ENCODE measurements at places on chromosomes 5 and 9. TPM values are rescaled to one million over a fixed set of nuclear protein-coding genes. Genes with fewer than 3 reads are reported as not detected.

Gene TMEM215
- not detected for total RNA-seq

Gene C8G
- not detected for total RNA-seq

Gene SLF1
- 7.5 TPM for total RNA-seq

Gene ANP32B
- 9.4 TPM for total RNA-seq

Gene FST
- total RNA-seq = 141 TPM

Gene SPATA31C1
- total RNA-seq = not detected

Gene MBLAC2
- total RNA-seq = 3.2 TPM

DNA sequence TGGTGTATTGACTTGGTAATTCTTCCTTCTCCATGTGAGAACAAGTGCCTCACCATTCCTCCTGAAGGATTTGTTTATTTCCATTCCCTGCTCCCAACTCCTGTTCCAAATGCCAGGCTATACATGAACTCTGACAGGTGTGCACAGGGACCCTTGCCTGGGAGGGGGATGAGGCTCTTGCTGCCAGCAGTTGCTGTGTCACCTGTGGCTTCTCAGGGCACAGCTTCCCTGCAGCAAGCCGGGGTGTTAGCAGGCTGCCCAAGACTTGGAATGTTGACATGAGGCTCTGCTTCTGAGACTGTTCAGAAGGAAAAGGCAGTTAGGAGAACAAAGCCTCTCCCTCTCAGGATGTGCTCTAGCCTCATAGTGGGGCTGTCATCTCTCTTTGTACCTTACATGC, 131.3 kb downstream of the DOCK2 start:
- DNase-seq = no peak

DNA sequence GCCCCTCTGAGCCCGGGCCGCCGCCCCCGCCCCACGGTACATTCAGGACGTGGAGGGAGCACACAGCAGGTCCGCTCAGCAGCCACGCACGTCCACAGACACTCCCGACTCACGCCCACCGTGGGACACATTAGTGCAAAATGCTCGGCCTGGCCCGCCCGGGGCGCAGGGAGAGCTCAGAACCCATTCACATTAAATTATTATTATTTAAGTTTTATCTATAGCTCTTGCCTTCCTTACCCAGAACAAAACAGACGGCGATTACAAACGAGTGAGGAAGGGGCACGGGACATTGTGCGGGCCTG, 47.5 kb upstream of the UBAC1 start:
- no peak for DNase-seq

DNA sequence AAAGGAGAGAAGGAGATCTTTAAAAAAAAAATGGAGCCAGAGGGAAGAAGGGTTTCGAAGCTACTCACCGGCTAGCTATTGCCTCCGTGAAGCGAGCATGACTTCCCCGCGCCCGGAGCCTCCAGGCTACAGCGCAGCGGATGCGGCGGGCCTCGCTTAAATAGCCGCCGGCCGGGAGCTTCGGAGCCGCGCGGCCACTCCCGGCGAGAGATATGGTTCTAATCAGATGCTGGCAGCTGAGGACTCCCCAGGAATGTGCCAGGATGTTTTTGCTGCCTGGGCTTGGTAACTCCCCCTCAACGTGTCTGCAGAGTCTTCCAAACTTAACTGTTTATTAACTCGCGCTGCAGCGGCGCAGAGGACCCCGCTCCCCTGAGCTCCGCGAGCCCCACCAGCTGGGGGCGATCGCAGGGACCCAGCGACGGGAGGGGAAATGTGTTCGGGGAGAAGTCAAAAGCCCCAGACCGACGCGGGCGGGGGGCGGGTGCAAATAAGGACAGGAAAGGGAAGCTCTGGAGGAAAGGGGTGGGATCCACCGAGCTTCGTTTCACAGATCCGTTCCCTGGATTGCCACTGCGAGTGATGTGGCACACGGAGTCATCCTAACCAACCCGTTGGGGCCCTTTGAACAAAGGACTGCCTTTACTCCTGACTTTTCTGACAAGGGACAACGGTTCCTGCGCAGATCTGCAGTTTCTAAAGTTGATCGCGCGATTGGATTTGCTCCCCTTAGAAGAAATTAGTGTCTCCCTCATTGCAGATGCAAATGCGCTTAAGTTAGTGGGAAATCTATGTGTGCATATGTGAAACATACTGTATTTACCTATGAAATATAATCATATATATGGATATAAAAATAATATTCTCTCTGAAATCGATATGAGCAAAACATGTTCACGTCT, at the start of gene DAB2:
Gene DAB2, minus strand, starts transcription at position 245 of the 902 bp plus-strand sequence. CDS start 30,660 bp downstream, outside the sequence.
- peak; percentile 96 for DNase-seq

DNA sequence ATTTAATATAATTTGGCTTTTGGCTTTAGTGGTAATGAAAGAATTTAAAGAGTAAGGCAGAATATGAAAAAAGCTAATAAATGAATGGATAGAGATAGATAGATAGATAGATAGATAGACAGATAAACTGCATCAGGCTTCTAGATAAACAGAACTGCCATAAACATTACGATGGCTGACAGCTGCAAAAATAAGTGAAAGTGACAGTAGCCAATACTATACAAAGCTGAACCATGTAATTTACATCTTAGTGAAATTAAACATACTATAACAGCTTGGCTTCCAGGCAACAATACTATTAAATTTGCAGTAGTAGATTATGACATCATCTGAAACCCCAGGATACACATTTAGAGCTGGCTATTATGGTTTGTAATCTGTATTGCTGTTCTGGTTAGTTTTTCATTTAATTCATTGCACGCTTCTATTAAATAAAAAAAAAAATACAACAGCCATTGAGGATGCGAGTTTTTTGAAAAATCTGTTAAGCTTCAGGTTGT, 1354.8 kb downstream of the PTPRD start:
- DNase-seq = no peak

DNA sequence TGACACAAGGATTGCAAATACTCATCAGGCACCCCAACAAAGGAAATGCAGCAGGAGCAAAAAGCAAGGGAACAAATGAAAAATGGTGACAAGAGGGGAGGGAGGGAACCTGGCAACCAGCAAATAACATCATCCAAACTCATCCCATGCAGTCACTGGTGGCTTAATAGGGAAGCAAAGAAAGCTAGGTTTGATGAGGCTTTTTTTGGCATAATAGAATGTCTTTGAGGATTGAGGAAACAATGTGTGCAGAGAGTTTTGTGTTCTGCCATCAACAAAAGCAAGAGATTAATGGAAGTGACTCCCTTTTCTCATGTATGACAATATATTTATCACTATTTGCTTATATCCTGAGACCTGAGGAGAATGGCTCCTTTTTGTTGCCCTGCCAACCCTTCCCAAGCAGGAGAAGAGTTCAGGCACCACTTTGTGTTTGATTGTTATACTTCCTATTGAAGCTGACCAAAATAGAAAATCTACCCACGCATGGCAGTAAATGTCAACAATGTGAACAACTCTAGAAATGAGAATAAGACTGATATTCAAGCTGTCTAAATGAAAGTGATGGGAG, 375.7 kb downstream of the CAAP1 start:
- no peak for DNase-seq

DNA sequence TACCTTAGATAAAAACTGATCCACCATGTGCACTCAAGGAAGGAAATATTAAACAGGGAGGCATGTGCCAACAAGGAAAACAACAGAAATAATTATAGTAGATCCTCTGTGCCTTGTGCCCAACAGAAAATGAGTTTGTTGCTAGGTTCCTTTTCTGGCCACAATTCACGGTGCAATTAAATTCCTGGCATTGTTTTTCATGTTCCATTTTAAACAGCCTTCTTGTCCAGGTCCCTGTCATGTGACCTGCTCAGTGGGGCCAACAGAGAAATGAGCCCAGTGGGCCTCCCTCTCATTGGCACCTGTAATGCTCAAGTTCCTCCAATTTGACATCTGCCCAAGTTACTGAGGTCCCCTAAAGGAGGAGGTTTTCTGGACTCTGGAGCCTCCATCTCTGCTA, 56.5 kb downstream of the SPOCK1 start:
- no peak for DNase-seq

- no peak for DNase-seq
Observed at GRCh38 chr5:147743678-147744374, 38.7 kb downstream of the JAKMIP2 start.

GRCh38 chr5:42894057-42894456, 82.4 kb upstream of the SELENOP start:
- DNase-seq = no peak

- DNase-seq = peak; percentile 90
Observed at GRCh38 chr5:79011219-79011836, 26.2 kb upstream of the ARSB start.

DNA sequence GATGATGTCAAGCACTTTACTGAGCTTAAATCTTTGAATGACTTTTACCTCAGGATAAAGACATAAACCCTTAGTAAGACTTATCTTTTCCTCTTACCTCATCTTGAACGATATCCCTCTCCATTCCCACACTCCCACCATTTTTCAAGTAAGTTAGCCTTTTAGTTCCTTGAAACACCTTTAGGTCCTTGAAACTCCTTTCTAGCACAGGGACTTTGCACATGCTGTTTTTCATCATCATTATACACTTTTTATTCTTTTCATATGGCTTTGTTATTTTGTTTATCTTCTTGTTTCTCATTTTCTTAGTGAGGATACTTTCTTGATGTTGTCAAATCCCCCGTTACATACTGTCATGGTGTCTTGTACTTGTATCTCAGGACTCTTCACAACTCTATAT, 24.8 kb downstream of the YTHDC2 start:
- no peak for DNase-seq

- no peak for DNase-seq
Observed at GRCh38 chr5:4198461-4198860, 602.8 kb downstream of the IRX1 start.

- DNase-seq = no peak
Observed at GRCh38 chr9:19409401-19410194, 789 bp downstream of the ACER2 start.

- no peak for DNase-seq
Observed at GRCh38 chr9:114311571-114312512, 11.1 kb upstream of the ORM1 start.

GRCh38 chr9:34896112-34896511, 62.0 kb upstream of the PHF24 start:
- no peak for DNase-seq

- peak; percentile 17 for DNase-seq
Observed at GRCh38 chr9:84002344-84002743, 21.7 kb downstream of the RMI1 start.

GRCh38 chr5:34533582-34534522, 122.3 kb upstream of the RAI14 start:
- peak; percentile 97 for DNase-seq

DNA sequence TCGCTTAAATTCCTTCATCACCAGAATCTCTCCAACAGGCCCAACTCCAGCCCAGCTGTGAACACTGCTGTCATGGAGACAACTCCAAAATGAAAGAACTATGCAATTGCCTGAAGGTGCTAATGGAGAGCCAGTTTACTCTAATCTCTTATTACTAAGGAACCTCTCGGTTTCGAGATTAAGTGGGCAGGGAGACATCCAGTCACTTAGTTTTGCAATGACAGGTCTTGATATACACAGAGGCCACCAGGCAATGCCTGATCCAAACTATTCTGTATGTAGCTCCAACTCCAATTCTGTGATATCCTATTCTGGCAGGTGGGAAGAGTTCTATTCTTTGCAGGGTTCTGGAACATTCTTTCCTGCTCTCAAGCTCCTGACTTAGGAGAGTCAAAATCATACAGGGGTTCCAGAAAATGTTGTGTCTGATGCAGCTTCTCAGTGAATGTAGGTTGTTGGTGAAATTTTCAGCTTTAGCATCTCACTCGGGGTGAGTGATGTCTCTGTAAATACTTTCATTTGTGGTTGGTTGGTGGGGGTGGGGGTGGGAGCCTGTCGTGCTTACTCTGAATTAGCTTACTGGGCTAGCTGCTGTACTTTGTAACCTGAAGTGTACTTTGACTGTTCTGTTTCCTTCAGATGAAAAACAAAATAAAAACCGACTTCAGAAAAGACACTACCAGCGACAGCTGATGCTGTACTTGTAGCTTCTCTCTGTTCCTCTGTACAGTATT, 170.9 kb downstream of the PALM2AKAP2 start:
- DNase-seq = no peak

DNA sequence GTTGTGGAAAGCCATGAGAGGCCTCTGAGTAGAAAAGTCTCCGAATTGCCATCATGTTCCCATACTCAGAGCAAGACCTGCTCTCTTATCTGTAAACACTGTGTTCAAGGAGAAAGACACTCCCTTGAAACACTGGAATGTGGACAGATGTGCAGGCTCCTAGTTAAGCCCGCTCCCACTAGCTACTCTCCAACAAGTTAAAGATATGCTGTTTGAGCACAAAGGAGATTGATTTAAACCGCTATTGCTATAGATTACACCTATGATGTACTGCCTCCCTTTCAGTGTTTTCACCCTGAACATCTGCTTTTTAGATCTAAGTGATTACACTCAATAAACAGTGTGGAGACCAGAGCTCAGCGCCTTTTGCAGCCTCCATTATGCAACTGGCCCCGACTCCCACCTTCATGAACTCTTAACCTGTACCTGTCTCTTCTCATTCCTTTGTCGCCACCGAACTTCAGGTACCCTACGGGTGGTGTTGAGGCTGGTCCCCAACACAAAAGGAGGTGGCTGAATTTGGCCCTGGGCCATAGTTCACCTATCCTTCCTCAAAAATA, 47.5 kb downstream of the TMEM245 start:
- no peak for DNase-seq

- peak; percentile 87 for DNase-seq
Observed at GRCh38 chr9:134536101-134536900, 105.3 kb upstream of the COL5A1 start.

GRCh38 chr9:124878518-124878917, 16.6 kb downstream of the ARPC5L start:
- DNase-seq = no peak

DNA sequence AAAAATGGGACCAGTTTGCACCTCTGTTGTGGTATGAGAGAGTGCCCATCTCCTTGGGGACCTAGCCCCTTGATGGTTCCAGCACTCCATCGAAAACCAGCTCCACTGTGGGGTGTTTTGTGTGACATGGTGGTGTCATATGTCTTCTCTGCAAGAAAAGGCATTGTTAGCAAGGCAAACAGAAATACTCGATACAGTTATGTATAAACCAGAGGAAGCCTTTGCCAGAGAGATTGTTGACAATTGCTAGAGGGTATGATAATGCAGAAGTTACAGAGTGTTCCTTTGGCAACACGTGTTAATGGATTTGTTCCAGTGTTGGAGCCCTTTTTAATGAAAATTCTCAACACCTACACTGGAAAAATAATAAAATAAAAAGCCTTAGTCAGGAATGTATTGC, 270.4 kb upstream of the DMRT1 start:
- no peak for DNase-seq

All from IMR-90 (cell line).